ENCODE measurements at places on chromosomes 11 and 22. TPM values are rescaled to one million over a fixed set of nuclear protein-coding genes. Genes with fewer than 3 reads are reported as not detected.

The IRAG1 gene
- 0.13 TPM for total RNA-seq

- DNase-seq, result no peak
Observed at GRCh38 chr11:605286-606129, 10.2 kb downstream of the IRF7 start.

The OR9G1 gene
- not detected for total RNA-seq

- DNase-seq, result no peak
Observed at GRCh38 chr11:104916442-104916841, 18.2 kb upstream of the CASP12 start.

The LRRC10B gene
- not detected for total RNA-seq

The LRRC56 gene
- total RNA-seq, result 0.08 TPM

The MMP7 gene
- total RNA-seq, result not detected

The THYN1 gene
- 87.6 TPM for total RNA-seq

DNA sequence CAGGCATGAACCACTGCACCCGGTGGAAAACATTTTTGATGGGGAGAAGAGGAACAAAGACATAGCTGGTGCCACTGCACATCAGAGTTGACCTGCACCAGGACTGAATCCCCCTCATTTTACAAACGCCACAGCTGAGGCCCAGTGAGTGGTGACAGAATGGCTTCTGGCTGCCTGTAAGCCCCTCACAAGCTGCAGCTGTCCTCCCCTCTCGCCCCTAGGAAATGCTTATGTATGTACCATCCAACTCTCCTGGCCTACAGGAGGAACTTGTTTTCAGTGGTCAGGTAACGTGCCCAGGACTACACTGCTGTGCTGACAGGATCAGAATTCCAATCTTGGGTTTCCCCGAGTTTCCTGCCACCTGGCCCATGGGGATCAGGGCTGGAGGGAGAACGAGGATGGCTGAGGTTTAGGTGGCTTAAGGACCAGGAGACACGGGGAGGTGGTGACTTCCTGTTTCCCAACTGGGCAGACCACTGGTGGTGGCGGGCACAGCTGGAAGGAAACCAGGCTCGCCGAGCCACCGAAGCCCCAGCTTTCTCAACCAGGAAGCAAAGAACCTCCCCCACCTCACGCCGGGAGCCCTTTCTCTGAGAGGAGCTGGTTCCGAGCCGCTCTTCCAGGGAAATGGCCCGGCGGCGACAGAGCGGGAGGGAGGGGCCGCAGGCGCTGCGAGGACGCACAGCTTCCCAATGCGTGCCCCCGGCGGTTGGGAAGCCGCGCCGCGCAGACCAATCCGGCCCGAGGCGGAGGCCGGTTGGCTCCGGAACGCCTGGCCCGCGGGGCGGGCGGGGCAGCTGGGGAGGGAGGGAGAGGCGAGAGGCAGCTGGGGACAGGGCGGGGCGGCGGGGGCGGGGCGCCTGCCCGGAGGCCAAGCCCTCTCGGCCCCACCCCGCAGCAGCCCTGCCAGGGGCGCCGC is 1.0 kb upstream of the LRFN4 start:
- peak; percentile 62 for DNase-seq

The TBX1 gene
- not detected for total RNA-seq

DNA sequence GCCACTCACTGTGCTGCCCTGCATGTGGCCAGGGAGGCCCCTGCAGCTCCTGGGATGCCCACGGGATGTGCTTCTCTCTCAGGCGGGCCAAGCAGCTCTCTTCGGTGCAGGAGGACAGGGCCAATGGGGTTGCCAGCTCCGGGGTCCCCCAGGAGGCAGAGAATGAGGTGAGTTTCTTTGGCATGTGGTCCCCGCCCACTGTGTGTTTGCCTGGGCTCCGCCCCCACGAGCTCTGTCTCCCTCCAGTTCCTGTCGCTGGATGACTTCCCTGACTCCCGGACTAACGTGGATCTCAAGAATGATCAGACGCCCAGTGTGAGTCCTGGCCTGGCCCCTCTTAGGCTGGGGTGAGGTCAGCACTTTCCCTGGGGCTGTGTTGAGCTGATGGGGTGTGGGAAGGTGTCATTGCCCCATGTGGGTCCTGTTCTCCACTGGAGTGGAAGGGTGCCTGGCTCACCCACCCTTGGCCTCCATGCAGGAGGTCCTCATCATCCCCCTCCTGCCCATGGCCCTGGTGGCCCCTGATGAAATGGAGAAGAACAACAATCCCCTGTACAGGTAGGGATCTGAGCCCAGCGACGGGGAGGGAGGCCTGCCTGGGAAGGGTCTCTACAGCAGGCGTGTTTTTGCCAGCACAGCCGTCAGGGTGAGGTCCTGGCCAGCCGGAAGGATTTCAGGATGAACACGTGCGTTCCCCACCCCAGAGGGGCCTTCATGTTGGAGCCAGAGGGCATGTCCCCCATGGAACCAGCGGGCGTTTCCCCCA is 7.7 kb downstream of the SCO2 start:
- DNase-seq, result no peak

The GAL gene
- total RNA-seq, result not detected

The CERK gene
- total RNA-seq, result 40.3 TPM

DNA sequence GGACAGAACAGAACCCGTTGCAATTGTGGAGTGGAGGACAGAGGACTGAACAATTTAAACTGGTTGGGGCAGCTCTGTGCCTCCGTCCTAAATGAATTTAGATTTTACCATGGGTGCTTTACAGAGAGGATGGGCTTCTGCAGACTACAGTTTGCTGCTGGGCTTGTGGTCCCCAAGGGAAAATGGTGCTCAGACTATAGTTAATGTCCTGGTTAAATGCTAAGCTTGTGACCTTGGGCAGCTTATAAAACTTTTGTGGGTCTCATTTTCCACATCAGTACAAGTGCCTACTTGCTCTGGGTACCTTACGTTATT is 355.2 kb upstream of the NARS2 start:
- no peak for DNase-seq

DNA sequence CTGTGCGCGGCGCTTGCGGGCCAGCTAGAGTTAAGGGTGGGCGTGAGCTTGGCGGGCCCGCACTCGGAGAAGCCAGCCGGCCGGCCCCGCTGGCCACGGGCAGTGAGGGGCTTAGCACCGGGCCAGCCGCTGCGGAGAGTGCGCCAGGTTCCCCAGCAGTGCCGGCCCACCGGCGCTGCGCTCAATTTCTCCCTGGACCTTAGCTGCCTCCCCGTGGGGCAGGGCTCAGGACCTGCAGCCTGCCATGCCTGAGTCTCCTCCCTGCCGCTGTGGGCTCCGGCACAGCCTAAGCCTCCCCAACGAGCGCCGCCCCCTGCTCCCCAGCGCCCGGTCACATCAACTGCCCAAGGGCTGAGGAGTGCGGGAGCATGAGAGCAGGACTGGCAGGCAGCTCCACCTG is 5.2 kb upstream of the PES1 start:
- no peak for DNase-seq

- DNase-seq, result no peak
Observed at GRCh38 chr22:50473855-50474671, 772 bp downstream of the SBF1 start.

DNA sequence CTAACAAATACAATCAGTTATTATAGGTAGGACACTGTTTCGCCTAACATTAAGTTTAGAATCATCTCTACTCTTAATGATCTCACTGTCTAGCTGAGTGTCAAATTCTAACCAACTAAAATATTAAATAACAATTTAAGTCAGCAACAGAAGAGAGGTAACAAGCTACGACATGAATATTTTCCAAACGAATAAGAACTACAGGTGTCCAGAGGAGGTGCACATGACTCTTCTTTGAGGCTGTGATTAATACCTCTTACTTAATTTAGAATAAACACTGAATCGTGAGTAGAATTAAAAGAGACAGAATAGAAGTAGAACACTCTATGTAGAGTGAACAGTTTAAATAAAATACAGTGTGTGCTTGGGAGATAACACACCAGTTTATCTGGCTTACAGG is 619.0 kb upstream of the ARHGAP42 start:
- DNase-seq, result no peak

DNA sequence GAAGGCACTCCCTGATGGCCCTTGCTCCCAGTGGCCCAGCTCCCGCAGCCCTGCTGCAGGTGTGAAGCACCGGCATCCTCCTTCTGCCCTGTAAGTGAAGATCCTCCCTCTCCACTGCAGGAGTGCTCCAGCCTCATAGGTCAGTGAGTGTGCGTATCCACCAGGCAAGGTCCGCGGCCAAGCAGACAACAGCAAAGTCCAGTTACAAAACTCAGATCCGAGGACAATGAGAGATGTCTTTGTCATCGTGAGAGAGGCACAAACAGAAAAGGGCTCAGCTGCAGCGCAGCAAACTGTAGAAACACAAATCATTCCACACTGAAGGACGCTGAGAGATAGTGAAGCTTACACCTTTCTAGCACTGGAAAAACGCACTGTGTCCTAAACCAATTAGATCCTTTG is 46.1 kb downstream of the MYH9 start:
- peak; percentile 81 for DNase-seq

DNA sequence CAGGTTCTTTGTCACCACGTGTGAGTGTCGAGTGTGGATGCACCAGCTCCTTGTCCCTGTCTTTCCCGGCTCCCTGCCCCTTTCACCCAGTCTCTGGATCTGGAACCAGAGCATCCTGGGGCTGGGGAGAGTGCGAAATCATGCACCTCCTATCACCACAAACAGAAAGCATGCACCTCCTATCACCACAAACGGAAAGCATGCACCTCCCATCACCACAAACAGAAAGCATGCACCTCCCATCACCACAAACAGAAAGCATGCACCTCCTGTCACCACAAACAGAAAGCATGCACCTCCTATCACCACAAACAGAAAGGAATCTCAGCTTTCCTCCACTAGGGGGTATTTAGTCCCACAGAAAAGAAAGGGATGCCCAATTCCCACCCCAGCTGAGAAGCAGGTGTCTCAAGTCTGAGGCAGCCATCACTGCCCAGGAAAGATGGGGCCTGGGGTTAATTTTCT is 5.9 kb upstream of the GLB1L3 start:
- peak; percentile 21 for DNase-seq

DNA sequence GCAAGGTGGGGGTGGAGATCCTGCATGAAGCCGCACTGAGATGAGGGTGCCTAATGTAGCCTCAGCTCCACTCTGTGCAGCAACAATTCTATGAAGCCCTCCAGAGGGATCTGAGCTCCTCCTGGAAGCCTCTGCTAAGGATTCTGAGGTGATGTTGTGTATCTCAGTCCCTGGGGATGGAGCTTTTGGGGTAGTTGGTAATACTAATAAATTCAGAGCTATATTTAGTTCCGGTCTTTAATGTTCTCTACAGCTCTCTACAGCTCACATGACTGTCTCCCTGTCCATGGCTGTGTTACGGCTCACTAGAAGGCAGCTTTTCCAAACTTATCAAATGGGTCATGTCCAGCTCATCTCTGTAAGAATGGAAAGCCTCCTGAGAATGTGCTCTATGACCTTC is 93.4 kb downstream of the ISX start:
- no peak for DNase-seq

GRCh38 chr22:27820896-27821866 is 19.6 kb upstream of the MN1 start:
- peak; percentile 52 for DNase-seq

All from HepG2 (cell line).